ENCODE measurements at places on chromosomes 3 and 15. TPM values are rescaled to one million over a fixed set of nuclear protein-coding genes. Genes with fewer than 3 reads are reported as not detected.

DNA sequence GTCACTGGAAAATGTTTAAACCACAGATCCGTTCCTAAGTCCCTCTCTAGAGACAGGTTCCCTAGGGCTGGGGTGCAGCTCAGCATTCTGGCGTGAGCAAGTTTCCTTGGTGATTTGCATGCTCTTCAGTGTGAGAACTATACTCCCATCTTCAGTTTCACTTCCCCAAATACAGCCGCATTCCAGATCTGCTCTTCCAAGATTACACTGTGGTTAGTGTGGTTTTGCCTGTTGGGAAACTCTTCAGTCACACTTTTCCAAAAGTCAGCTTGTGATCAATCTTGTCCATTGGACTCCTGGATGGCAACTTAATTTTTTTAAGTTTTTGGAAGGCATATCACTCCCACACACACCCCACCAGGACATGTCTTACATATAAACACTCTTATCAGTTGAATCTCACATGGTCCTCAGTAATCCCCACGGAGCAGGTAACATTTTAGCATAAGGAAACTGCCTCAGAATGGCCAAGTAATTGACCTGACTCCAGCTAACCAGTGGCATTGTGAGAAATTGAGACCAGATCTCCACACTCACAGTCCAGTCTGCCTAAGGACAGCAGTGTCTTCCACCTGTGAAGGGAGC, 33.5 kb upstream of the PTPN23 start:
- peak overlapping the region; percentile 23 for H3K27ac ChIP-seq
- H3K27me3 ChIP-seq, result no peaks in the 10 kb centered on the region
- DNase-seq, result no peak
- H3K4me1 ChIP-seq, result no peaks in the 10 kb centered on the region

DNA sequence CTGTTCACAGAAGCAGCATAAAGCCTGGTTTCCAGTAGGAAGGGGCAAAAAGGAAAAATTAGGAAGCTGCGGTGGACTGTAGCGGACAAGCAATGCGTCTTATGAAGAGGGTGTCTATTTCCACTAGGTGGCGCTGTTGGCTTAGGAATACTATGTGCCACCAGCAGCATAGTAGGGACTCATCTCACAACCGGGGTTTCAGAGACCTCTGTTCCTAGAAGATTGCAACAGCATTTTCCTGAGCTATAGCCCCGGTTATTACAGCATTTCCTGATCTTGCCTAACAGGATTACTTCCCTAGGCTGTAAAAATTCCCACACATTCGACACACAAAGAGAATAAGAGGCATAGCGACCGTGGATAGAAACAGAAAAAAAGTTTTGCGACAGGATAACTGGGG, 683.0 kb downstream of the TBL1XR1 start:
- H3K4me3 ChIP-seq, result no peak overlapping the region
- no peaks in the 10 kb centered on the region for H3K4me1 ChIP-seq
- no peaks in the 10 kb centered on the region for H3K36me3 ChIP-seq
- H3K27me3 ChIP-seq, result no peaks in the 10 kb centered on the region
- DNase-seq, result no peak
- no peak overlapping the region for H3K27ac ChIP-seq

DNA sequence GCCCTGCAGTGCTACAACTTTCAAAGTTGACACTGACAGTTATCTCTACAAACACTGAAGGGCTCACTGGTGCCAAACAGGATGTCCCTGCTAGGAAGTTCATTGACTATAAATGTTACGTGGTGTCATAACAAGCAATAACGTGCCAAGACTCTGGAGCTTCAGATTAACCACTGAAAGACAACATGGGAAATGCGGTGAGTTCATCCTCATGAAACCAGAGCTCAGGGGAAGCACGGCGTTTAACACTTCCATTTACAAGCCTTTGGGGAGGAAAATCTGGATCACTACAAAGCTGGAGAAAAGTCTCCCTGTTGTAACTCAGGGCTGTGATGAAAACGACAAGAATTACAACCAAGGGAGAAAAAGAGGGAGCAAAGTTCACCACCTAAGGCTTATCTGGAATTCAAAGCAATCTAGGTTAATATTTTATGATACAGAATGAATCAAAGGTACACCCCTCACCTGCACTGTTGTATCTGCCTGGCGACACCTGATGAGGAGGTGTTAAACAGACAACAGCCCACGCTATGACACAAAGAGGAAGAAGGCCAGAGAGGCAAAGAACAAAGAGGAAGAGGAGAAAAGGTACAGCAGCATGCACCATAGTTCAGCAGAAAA, 27.0 kb downstream of the SHQ1 start:
- H3K4me3 ChIP-seq, result no peak overlapping the region
- DNase-seq, result no peak
- peaks cover under 1% of the 10 kb centered on the region for H3K36me3 ChIP-seq
- no peak overlapping the region for H3K27ac ChIP-seq
- no peaks in the 10 kb centered on the region for H3K27me3 ChIP-seq

- DNase-seq, result no peak
- H3K27me3 ChIP-seq, result no peaks in the 10 kb centered on the region
- no peak overlapping the region for H3K27ac ChIP-seq
- H3K4me3 ChIP-seq, result no peak overlapping the region
- no peaks in the 10 kb centered on the region for H3K36me3 ChIP-seq
Observed at GRCh38 chr3:152519376-152519775, 250.6 kb downstream of the MBNL1 start.

DNA sequence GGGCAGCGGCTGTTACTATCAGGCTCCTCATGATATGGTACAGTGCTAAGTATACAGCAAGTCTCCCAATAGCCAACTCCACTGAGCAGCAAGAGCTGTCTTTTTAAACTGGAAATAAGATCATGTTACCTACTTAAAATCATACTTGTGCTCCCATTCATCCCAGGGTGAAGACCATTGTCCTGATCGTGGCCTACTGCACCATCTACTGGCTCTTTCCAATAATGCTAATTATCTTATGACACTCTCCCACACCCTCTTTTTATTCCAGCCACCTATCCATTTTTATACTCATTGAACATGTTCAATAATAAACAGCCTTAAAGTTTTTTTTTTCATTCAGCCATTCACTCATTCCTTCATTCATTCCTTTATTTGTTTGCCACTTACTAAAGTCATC, 117.7 kb downstream of the GBE1 start:
- H3K27ac ChIP-seq, result no peak overlapping the region
- DNase-seq, result no peak
- no peaks in the 10 kb centered on the region for H3K36me3 ChIP-seq
- H3K27me3 ChIP-seq, result no peaks in the 10 kb centered on the region

Gene CLRN1
- total RNA-seq, result not detected

GRCh38 chr3:166123576-166123975, 286.4 kb upstream of the BCHE start:
- DNase-seq, result no peak
- H3K4me1 ChIP-seq, result no peaks in the 10 kb centered on the region
- H3K4me3 ChIP-seq, result no peak overlapping the region
- no peak overlapping the region for H3K27ac ChIP-seq
- H3K36me3 ChIP-seq, result no peaks in the 10 kb centered on the region

Gene SV2B
- total RNA-seq, result 1.7 TPM

GRCh38 chr15:58506783-58507668, 75.2 kb downstream of the LIPC start:
- no peak overlapping the region for H3K27ac ChIP-seq
- H3K4me3 ChIP-seq, result no peak overlapping the region
- no peak for DNase-seq
- H3K4me1 ChIP-seq, result peaks cover 2% of the 10 kb centered on the region
- no peaks in the 10 kb centered on the region for H3K36me3 ChIP-seq

GRCh38 chr15:96337365-96338023, 7.0 kb downstream of the NR2F2 start:
- peak overlapping the region; percentile 95 for H3K4me3 ChIP-seq
- peak overlapping the region; percentile 93 for H3K27ac ChIP-seq
- H3K4me1 ChIP-seq, result peaks cover 49% of the 10 kb centered on the region
- H3K27me3 ChIP-seq, result peaks cover 22% of the 10 kb centered on the region

Gene COL6A6
- 6.3 TPM for total RNA-seq

DNA sequence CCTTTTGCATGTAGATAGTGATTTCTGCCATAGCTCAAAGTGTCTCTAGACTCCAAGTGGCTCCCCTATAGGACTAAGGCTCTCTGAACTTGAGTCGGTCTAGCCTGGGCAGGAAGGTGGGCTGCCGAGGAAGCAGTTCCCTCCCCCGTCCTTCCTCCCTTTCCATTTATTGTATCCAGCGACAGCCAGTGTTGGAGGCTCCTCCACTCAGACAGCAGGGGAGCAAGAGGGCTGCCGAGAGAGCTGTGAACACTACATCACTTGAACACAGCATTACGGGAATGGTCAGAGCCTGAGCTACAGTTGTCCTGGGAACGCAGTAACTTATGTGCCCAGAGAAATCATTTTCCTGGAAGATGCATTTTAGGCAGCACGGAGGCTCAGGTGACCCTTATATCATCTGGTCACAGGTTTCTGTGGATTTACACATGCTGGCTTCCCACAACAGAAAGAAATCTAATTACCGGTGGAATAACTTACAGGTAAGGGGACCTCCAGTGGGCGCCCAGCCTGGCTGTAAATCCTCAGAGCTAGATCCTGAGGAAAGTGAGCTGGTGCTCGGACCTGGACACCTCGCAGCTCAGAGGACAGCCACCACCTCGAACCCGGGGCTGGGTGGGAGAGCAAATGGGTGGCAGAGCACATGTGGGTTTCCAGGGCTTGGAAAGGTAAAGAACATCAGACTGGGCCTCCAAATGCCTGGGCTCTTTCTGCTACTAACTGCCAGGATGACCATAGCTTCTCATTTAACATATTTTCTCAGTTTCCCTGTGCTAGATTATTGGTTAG, 197.1 kb downstream of the UACA start:
- peak; percentile 62 for DNase-seq
- H3K27ac ChIP-seq, result peak overlapping the region; percentile 43
- peaks cover 18% of the 10 kb centered on the region for H3K4me1 ChIP-seq
- H3K4me3 ChIP-seq, result no peak overlapping the region

DNA sequence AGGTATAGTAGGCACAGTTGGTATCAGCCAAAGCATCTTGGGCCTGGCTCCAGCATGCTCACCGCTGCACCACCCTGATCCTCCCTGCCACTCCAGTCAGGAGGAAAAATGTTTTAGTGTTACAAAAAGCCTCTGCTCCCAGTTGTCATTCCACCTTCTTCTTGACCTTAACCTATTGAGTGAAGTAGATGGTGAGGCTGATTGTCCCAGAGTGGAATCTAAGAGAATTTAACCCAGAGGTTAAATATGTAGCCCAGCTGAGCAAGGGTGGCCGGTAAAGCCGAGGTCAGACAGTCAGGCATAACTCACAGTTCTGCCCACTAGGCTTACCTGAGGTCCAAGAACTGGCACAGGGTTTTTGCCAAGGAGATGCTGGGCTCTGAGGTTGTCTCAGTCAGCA, 30.7 kb upstream of the TNIK start:
- no peaks in the 10 kb centered on the region for H3K4me1 ChIP-seq
- H3K27me3 ChIP-seq, result no peaks in the 10 kb centered on the region
- H3K36me3 ChIP-seq, result no peaks in the 10 kb centered on the region
- no peak overlapping the region for H3K4me3 ChIP-seq

- no peaks in the 10 kb centered on the region for H3K27me3 ChIP-seq
- DNase-seq, result no peak
- peak overlapping the region; percentile 99 for H3K27ac ChIP-seq
- H3K4me1 ChIP-seq, result peaks cover 48% of the 10 kb centered on the region
- peaks cover 3% of the 10 kb centered on the region for H3K36me3 ChIP-seq
Observed at GRCh38 chr3:141367038-141367730, 1.1 kb upstream of the ZBTB38 start.

GRCh38 chr15:41331281-41331680, 1.1 kb downstream of the OIP5 start:
- peak overlapping the region; percentile 99 for H3K4me3 ChIP-seq
- peak overlapping the region; percentile 97 for H3K27ac ChIP-seq
- H3K27me3 ChIP-seq, result no peaks in the 10 kb centered on the region
- DNase-seq, result no peak
- H3K4me1 ChIP-seq, result peaks cover 17% of the 10 kb centered on the region

- no peak overlapping the region for H3K4me3 ChIP-seq
- no peaks in the 10 kb centered on the region for H3K27me3 ChIP-seq
- H3K4me1 ChIP-seq, result no peaks in the 10 kb centered on the region
Observed at GRCh38 chr15:28014623-28015200, 84.4 kb downstream of the OCA2 start.

GRCh38 chr15:40875991-40876730, 2.1 kb upstream of the RHOV start:
- DNase-seq, result no peak
- H3K27ac ChIP-seq, result peak overlapping the region; percentile 91
- no peaks in the 10 kb centered on the region for H3K36me3 ChIP-seq
- H3K27me3 ChIP-seq, result peaks cover 11% of the 10 kb centered on the region
- peaks cover 10% of the 10 kb centered on the region for H3K4me1 ChIP-seq
- H3K4me3 ChIP-seq, result peak overlapping the region; percentile 33

Gene RARRES1
- 57.7 TPM for total RNA-seq

DNA sequence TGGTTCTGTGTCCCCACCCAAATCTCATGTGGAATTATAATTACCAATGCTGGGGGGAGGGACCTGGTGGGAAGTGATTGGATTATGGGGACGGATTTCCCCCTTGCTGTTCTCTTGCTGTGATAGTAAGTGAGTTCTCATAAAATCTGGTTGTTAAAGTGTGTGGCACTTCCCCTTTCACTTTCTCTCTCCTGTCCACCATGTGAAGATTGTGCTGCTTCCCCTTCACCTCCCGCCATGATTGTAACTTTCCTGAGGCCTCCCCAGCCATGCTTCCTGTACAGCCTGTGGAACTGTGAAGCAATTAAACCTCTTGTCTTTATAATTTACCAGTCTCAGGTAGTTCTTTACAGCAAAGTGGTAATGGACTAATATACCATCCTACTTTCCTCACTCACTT, 289.6 kb downstream of the EFHB start:
- no peak for DNase-seq
- no peaks in the 10 kb centered on the region for H3K27me3 ChIP-seq
- H3K27ac ChIP-seq, result no peak overlapping the region
- H3K36me3 ChIP-seq, result no peaks in the 10 kb centered on the region
- H3K4me1 ChIP-seq, result no peaks in the 10 kb centered on the region

DNA sequence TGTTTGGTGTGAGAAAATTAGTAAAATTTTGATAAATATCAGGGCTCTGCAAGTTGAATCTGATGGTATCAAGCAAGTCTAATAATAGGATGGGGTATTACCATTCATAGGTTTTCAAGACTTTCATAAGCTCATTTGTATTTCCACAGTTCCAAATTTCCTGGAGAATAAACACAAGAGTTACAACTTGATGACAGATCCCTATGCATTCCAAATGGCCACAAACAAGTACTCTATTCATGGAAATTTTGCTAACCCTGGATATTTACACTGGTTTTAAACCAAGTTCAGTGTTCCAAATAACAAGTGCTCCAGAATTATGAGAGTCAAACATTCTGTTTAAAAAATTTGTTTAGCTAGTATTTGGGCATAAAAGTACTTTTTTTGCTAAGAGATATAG, 75.0 kb upstream of the CNTN6 start:
- no peaks in the 10 kb centered on the region for H3K36me3 ChIP-seq
- no peaks in the 10 kb centered on the region for H3K27me3 ChIP-seq
- peaks cover 6% of the 10 kb centered on the region for H3K4me1 ChIP-seq
- no peak overlapping the region for H3K4me3 ChIP-seq

DNA sequence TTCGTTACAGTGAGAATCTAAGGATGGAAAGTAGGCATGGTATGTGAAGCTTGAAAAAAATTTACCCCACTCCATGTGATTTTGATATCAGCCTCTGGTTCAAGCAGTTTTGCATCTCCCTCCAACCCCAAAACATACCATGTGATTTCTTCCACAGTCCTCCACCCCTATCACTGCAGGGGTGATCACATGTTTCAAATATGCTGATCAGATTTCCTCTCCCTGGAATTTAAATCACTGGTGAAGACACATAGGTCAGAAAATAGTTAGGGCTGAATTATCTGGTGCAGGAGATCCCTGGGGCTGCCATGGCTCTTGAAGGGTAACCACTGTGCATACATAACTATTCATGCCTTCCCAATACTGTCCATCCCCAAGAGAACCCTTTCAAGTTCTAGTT, 119.7 kb upstream of the THRB start:
- H3K27me3 ChIP-seq, result peaks cover 3% of the 10 kb centered on the region
- H3K4me1 ChIP-seq, result no peaks in the 10 kb centered on the region
- no peaks in the 10 kb centered on the region for H3K36me3 ChIP-seq
- no peak overlapping the region for H3K27ac ChIP-seq
- DNase-seq, result no peak
